ENCODE measurements at places on chromosomes 3 and 15. TPM values are rescaled to one million over a fixed set of nuclear protein-coding genes. Genes with fewer than 3 reads are reported as not detected.

CHRFAM7A gene
- 2.3 TPM for polyA plus RNA-seq

TJP1 gene
- polyA plus RNA-seq = 188 TPM

DNA sequence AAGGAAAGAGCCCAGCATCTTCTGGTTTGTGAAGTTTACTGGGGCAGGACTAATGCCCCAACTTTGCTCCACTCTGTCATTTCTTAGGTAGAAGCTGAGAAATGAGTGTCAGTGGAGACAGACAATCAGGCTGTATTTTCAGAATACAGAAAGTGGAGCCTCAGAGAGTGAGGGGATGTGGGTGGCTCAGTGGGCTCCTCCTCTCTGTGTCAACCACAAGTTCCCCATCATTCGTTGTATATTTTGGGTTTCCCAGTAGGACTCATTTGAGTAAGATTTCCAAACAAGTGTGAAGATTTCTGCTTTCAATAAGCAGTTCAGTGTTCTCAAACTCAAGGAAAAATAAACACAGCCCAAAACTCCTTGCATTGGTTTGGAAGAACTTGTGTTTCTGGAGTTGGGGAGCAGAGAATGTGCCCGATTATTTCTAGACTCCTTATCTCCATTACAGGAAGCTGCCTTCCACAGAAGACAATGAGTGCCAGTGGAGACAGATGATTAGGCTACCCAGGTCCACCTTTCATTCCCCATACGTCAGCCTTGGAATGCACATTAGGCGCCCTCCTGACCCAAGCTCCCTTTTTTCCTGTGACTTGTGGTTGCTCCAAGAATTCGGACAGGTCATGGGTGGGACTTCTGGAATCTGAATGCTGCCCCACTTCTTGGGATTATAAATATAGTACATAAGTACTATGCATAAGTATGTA is 792.1 kb upstream of the LMCD1 start:
- DNase-seq = no peak

FEZF2 gene
- polyA plus RNA-seq = not detected

GRCh38 chr3:116433552-116433951 is 11.7 kb downstream of the LSAMP start:
- DNase-seq = no peak

DNA sequence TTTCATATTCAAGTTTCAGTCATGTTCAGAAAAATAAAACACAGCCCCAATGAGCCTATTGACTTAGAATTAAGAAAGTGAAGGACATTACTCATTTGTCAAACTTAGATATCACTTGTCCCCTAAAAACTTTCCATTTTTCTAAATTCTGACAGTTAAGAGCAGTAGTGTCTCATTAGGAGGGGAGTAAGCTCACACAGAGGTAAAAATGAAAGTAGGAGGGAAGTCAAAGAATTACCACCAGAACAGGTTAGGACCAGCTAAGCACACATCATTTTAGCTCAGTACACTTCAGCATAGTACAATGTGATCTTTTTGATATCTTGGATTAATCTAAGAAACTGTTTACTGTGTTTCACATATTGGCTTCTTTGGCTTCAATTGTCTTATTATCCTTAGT is 64.3 kb downstream of the OSTN start:
- no peak for DNase-seq

GRCh38 chr15:37682304-37682703 is 252.1 kb upstream of the TMCO5A start:
- DNase-seq = no peak

TMEM108 gene
- polyA plus RNA-seq = 3.1 TPM

DNA sequence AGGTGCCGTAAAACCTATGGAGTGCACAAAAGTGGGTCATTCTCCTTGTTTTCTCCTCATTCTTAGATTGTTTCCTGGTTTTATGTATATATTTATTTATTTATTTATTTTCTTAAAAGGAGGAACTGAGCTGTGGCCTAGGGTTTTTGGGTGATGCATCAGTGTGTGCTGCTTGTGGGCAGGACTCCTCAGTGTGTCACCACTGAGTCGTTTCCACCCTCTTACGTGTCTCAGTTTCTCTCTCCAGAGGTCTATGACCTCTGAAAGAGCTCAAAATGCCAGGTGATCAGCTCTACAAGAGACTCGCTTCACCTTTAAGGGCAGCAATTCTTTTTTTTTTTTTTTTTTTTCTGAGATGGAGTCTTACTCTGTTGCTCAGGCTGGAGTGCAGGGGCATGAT is 72.9 kb downstream of the CD200 start:
- no peak for DNase-seq

DNA sequence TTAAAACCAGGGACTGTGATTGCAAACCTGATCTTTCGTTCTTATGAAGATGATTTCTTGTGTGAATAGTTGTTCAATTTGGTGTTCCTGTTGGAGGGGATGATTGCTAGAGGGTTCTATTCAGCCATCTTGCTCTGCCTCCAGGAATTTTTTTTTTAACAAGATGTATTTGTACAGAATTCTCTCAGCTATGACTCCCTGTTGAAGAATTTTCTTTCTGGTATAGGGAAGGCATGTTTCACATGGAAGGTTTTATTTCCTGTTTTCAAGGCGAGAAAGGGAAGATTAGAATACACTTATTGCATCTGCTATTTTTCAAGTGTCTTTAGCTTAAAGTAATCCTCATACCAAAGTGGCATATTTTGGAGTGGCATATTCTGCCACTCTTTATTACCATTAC is 5.6 kb upstream of the LRRC34 start:
- no peak for DNase-seq

SST gene
- not detected for polyA plus RNA-seq

ITGA11 gene
- polyA plus RNA-seq = 4.4 TPM

GPR15 gene
- not detected for polyA plus RNA-seq

CDCP1 gene
- 0.93 TPM for polyA plus RNA-seq

- no peak for DNase-seq
Observed at GRCh38 chr3:45112939-45113338, 33.2 kb downstream of the CDCP1 start.

Measured in right renal pelvis (tissue), 4 donors.